ENCODE measurements at places on chromosomes 13 and 19.

DNA sequence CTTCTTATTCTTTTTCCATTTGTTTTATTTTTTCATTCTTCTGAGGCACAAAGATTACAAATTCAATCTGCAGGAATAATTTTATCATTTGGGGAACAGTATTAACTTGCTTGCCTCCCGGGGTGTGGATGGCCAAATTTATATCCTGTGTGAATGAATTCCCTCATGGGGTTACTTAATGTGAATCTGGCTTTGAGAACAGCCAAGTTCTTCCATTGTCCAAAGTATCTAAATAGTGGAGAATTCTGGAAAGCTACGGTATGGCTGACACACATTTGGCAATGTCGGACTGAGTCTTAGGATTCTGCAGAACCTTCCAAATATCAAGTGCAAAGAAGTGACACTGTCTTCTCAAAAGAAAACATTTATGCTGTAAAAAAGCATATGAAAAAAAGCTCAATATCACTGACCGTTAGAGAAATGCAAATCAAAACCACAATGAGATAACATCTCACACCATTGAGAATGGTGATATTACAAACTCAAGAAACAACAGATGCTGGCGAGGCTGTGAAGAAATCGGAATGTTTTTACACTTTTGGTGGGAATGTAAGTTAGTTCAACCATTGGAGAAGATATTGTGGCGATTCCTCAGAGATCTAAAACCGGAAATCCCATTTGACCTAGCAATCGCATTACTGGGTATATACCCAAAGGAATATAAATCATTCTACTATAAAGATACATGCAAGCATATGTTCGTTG lies 620.2 kb downstream of the EFNB2 start:
- DNase-seq = no peak

DNA sequence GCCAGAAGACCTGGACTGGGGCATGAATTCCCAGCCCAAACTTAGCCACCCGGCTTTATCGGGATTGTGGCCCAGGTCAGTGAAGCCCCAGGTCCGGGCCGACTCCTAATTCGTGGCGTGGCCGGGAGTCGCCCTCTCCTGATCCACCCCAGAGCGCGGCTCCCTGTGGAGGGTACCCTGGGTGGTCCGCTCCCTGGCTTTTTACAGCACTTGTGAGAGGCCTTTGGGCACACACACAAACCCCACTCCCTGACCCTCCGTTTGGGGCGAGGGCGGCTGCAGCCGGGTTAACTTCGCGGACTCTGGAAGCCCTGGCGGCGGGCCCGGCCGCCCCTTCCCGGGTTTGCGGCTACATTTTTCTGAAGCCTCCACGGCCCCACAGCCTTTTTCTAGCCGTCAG lies 56.4 kb downstream of the ZNF568 start:
- DNase-seq = no peak

DNA sequence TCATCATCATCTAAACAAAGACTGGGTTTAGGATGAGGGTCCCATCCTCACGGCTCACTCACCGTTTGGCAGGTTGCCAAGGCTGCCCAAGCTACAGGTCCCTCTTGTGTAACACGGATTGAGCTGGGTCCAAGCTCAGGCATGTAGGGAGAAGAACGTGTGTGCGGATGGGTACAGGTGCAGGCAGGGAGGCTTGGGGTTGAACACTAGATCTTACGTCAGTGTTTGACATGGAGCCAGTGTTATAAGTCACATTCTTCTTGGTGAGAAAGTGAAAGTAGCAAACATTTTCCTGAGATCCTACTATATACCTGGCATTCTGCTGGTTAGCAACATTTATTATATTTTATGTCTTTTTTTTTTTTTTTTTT lies 136.8 kb upstream of the RNF113B start:
- DNase-seq = no peak

DNA sequence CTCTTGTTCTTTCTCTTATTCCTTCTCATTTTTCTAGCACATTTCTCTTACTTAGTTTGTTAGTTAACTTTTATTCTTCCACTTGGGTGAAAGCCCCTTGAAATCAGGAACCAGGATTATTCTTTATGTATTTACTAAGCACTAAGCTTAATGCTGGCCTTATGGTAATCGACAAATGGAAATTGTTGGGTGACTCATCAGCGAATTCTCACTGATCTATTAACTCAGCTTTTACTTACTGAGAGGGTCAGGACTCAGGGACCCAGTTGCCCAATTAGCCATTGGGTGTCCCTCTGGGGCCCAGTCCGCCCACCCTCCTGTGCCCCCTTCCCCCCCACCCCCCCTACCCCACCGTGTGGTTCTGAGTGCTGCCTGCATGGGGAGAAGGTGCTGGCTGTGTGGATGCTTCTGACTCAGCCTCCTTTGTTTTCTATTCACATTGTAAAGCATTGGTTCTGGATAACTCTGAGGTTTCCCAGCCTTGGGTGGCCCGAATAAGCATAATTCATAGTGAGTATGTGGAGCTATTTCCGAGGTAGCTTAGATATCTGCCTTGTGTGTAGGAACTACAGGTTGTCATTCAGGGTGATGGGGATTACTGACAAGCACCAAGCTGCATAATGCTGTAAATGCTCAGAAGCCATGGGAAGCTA lies 240.9 kb downstream of the FGF9 start:
- no peak for DNase-seq

DNA sequence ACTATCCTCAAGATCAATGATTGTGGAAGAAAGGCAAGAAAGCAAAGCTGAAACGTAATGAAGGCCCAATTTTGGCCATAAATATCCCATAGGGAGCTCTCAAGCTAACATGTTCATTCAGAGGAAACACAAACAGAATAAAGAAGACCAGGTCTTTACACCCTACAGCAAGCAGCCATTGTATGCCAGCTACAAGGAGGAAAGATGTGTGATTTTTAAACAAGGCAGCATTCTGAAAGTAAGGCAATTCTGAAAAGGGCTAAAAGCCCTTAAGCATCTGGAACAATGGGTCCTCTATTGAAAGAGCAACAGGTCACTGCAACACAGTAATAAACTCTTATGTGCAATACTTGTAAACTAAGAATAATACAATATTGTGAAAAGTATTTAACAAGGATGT lies 1002.4 kb downstream of the SLITRK1 start:
- DNase-seq = no peak

- no peak for DNase-seq
Observed at GRCh38 chr13:98233127-98233526, 56.1 kb upstream of the RNF113B start.

DNA sequence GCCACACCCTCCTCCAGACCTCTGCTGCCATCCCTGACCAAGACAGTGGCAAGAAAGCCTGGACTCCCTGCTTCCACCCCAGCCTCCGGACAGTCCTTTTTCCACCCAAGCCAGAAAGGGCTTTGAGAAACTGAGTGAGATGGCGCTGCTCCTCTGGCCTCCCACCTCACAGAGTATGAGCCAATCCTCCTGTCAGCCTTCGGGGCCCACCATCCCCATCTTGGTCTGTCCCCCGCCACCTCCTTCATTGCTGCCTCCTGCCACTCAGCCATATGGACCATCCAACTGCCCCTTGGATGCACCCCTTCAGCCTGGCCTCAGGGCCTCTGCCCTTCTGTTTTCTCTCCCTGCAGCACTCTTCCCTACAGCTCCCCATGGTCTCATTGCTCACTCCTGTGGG lies 125.7 kb downstream of the CRYL1 start:
- DNase-seq = no peak

DNA sequence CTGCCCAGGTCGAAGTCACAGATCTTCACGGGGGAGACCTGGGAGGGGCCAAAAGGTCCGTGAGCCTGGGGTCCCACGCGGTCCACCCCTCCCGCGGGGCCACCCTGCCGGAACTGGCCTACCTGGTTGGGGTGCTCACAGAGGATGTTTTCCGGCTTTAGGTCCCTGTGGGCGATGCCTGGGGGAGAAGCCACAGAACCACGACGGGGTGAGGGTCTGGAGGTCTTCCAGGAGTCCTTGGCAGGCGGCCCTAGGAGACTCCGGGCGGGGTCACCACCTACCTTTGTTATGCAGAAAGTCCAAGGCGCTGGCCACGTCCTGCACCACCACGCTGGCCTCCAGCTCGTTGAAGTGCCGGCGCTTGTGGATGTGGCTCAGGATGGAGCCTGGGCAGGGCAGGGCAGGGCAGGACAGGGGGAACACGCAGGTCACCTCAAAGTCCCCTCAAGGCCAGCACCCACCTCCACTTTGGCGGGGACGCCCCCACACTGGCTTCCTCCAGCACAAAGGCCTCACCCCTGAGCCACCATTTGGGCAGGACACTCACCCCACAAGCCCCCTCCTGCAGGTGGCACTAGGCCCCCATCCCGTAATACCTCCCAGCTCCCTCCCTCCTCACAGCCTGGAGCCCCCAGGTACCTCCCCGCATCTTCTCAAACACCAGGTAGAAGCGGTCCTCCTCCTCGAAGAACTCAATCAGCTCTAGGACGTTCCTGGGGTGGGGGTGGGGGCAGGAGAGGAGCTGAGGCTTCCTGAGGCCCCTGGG lies 8.4 kb downstream of the MKNK2 start:
- DNase-seq = no peak

GRCh38 chr13:74301258-74301935 lies 167.2 kb upstream of the KLF12 start:
- no peak for DNase-seq

GRCh38 chr19:7456964-7457541 lies 31.8 kb downstream of the PEX11G start:
- DNase-seq = no peak

GRCh38 chr19:14370169-14370939 lies 10.9 kb upstream of the ADGRE5 start:
- peak; percentile 68 for DNase-seq

- no peak for DNase-seq
Observed at GRCh38 chr13:109768616-109769015, 17.8 kb downstream of the IRS2 start.

DNA sequence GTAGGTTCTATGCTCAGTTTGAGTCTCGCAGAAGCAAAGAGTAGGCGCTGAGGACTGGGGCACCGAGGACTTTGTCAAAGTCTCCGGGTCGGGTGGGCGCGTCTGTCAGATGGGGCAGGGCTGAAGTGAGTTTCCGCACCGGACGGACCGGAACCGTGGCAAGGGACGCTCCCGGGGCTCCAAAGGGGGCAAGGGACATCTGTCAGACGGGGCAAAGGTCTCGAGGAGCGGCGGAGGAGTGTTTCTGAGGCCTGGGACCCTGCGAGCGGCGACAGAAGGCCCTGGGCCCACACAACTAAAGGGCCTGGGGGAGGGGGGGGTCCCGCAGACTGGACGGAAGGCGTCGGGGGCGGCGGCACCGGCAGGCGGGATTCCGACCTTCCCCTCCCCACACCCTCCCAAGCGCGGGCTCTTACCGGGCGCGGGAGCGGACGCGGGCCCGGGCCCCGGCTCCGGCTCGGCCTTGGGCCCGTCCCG lies 13.3 kb upstream of the AKAP8L start:
- peak; percentile 44 for DNase-seq

DNA sequence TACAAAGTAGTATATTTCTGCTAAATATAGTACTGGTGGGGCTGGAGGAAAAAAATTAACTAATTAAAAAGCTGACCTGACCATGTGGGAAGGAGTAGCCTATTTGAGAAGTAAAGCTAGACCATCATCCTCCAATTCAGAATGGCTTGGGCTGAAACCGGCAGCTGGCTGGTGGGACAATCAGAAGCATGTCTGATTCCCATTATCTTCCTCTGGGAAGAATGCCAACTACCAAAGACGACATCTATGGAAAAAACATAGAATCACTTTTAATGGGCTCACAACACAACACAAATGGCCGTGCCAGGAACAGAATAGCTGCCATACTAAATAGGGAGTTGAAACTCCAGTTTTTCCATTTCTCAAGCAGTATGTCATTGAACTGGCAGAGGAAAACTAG lies 120.4 kb upstream of the FREM2 start:
- no peak for DNase-seq

GRCh38 chr13:111216166-111216960 lies 101.3 kb downstream of the ARHGEF7 start:
- DNase-seq = peak; percentile 47

- DNase-seq = no peak
Observed at GRCh38 chr13:111978546-111978945, 88.4 kb upstream of the SOX1 start.

DNA sequence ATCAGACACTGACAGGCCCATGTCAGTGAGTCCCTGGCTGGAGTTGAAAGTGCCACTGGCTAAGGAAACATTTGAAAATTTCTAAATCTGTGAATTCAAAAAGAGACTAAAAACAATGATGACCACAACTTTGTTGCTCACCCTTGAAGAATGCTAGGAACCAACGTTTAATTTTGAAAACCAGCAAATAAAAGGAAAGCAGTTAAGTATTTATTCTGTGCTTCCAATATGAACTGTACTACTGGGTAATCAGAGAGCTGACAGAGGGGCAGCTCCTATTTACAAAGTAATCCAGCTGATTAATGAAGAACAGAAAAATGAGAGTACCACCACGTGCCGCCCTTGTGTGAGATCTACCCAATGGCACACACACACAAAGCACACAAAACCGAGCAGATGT lies 44.7 kb upstream of the LATS2 start:
- DNase-seq = no peak

DNA sequence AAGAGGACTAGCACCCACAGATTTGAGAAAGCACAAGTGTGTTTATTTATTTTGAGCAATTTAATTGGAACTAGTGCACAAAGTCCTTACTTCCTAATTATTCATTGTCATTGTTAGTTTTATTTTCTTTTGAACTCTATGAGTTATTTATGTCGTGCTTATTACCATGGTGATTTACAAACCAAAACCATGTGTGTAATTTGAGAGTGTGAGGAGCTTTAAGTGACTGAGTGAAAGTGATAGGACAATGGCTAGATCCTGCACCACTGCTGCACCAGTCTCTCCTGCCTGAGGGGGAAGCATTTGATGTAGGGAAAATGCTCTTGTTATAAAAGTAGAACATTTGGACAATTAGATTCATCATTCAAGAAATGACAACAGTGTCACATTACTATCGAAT lies 172.3 kb upstream of the KLF12 start:
- DNase-seq = no peak

- DNase-seq = no peak
Observed at GRCh38 chr13:111007209-111007608, 92.3 kb upstream of the ANKRD10 start.

DNA sequence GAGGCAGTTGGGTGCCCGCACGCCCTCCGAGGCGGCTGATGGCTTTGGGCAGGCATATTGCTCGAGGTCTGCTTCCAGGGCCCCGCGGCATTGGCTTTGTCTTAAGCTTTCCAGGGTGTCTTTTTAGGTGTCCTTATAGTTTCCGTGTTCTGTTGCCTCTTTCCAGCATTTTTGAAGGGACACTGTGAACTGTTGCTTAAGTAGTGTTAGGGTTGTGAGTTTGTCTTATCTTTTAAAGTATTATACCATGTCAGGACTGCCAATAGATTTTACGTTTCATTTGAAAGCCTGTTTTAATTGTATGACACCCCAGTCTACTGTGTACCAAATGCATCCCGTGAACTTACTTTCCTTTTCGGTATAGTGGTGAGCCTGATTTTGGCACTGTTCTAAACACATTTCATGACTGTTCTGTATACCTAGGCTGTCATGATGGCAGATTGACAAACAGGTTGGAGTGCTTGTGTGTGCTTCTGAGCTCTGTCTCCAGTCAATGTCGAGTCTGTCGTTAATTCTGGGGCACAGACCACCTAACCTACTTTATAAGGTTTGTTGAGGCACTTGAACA lies 656 bp downstream of the PCCA start:
- no peak for DNase-seq

- DNase-seq = no peak
Observed at GRCh38 chr13:39952249-39953233, 297.1 kb downstream of the COG6 start.

- DNase-seq = no peak
Observed at GRCh38 chr13:111533900-111534683, 213.7 kb downstream of the TEX29 start.

GRCh38 chr13:27353166-27353583 lies 71.2 kb upstream of the GTF3A start:
- DNase-seq = no peak

Measured in activated naive CD8-positive, alpha-beta T cell treated with anti-CD3 and anti-CD28 coated beads for 36 hours (primary cell).